ENCODE measurements at places on chromosomes 6 and 20. TPM values are rescaled to one million over a fixed set of nuclear protein-coding genes. Genes with fewer than 3 reads are reported as not detected.

Gene GDAP1L1
- 0.42 TPM for total RNA-seq

Gene AKAP7
- total RNA-seq, result 11.0 TPM

Gene SNRPB
- 51.3 TPM for total RNA-seq

Gene KIF13A
- 59.5 TPM for total RNA-seq

Gene PBOV1
- total RNA-seq, result not detected

Gene NKX2-2
- total RNA-seq, result not detected

Data from left ventricle myocardium superior (tissue), 1 donor.